Cardiac muscle cell (in vitro differentiated cells and primary cell): ENCODE measurements at places on chromosomes 4 and X.
A peak's percentile ranks its signal among the peaks of the same experiment; 100 is the strongest.

GRCh38 chrX:35507701-35508100 is 290.4 kb upstream of the MAGEB16 start:
- DNase-seq = no peak

DNA sequence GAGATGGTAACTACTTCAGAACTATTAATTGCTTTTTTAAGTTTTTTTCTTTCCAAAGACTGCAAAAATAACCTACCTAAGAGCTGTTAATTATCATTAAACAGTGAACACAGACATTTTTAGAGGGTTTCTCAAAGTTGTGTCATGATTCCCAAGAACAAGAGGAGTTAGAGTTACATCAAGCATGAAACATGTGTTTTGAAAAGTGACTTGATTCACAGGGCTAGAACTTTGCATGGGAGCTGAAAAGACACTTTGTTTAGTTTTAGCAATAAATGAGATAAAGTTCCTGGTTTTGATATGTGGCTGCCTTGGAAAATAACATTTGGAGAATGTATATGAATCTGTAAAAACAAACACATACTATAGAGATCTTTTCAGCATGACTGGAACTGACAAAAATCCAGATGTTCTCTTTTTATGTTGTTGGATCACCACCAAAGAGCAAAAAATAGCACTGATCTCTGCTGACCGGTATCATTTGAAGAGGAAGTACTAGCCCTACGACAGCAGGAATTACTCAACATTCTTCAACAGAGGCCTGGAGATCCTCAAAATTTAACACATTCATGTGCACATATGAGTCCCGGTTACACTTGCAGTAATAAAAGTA is 173.0 kb upstream of the PCDH18 start:
- peak; percentile 55 for DNase-seq

GRCh38 chr4:96642490-96642889 is 802.6 kb downstream of the PDHA2 start:
- DNase-seq = no peak

DNA sequence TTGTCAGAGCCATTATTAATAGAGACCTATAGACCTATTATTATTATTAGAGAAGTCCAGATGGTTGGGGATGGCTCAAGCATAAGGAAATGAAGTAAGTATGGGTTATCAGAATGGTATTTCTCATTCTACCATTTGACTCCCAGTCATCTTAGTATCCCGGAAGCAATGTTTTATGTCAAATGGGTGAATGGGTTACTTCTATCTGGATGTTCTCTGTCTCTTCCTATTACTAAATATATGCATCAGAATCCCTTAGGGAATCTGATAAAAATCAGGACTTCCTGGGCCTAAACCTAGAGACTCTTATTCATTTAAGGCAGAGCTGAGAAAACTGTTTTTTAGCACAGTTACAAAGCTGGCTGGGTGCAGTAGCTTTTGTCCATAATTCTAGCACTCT is 149.9 kb downstream of the SLC10A7 start:
- DNase-seq = no peak

DNA sequence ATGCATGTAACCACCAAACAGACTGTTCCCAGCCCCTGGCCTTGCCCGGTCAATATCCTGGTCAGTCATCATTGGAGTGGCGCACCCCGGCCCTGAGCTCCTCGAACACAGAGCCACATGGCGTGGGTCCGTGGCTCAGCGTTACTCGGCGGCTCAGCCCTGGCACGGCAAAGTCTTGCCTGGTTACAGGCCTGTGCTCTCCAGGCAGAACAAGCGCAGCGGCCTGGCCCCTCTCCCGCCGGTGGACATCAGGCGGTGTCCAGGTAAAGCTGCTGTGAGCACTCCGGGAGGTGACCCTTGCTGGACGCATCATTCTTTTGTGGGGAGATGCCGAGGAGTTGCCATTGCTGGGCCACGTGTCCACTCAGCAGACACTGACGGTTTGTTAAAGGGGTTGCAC is 6.1 kb upstream of the UVSSA start:
- DNase-seq = no peak

- DNase-seq = peak; percentile 8
These were observed 537.2 kb downstream of the STIM2 start for GRCh38 chr4:27397886-27398285.

- no peak for DNase-seq
These were observed 548.1 kb downstream of the PACRGL start for GRCh38 chr4:21248331-21248730.
